ENCODE measurements at places on chromosomes 5 and 9.

DNA sequence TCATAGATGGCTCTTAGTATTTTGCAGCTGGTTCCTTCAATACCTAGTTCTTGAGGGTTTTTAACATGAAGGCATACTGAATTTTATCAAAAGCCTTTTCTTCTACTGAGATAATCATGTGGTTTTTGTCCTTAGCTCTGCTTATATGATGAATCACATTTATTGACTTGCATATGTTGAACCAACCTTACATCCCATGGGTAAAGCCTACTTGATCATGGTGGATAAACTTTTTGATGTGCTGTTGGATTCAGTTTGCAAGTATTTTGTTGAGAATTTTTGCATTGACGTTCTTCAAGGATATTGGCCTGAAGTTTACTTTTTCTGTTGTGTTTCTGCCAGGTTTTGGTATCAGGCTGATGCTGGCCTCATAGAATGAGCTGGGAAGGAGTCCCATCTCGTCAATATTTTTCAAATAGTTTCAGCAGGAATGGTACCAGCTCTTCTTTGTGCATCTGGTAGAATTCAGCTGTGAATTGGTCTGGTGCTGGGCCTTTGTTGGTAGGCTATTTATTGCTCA lies 49.7 kb downstream of the YIPF5 start:
- no peak for DNase-seq

GRCh38 chr9:5838884-5839571 lies 6.1 kb upstream of the ERMP1 start:
- peak; percentile 83 for DNase-seq

DNA sequence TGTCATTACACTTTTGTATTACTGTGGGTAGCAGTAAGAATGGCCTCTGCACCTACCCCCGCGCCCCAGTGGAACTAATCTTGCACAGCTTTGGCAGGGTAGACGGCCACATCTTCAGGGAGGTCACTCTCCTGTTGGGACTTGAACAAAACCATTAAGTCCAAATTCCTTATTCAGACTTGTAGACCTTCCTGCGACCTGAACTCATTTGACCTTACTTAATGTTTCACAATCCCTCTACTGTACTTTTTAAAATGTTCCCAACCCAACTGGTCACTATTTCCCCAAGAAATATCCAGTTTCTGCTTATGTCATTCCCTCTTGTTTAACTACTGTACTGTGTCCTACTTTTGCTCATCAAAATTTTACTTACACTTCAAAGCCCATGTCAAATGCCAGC lies 5.3 kb upstream of the FAM120AOS start:
- no peak for DNase-seq

DNA sequence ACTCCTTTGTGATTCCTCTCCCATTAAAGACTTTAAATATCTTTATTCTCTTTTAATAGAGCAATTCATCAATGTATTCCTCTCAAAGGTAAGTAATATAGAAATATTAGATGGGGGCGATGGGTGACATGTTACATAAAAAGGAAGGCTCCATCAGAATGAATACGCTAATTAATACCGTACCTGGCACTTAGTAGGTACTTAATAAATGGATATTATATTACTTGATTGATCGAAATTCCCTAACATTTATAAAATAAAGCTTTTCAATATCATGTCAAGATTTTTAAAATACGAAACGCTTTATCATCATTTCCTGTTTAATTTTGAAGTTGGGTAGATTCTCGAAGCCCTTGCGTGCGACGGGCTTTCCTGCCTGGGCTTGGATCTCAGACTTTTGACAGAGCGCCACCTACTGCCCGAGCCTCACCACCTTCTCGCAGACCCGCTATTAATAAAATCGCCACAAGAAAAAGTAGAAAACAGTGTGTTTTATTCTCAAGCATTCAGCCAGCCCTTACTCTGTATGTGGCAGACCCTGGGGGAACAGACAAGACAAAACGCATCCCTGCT lies 99.4 kb downstream of the C5orf15 start:
- peak; percentile 88 for DNase-seq

DNA sequence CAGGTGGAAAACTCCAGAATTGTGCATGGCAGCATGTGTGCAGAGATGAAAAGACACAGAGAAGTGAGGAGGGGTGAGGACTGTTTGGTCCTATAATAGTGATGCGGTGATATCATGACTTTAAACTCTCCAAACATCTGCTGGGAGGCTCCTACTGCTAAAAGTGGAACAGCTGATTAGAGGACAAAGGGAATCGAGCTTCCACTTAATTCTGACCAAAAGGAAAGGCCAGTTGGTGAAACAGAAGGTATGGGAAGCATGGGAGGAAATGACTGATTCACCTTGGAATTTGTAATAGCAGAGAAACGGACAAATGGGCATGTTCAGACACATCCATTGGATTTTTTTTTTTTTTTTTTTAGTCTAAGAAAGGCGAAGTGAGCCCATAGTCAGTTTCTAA lies 67.5 kb upstream of the MAMDC2 start:
- no peak for DNase-seq

- no peak for DNase-seq
Observed at GRCh38 chr5:51902512-51902911, 519.3 kb downstream of the ISL1 start.

GRCh38 chr5:139138809-139139208 lies 59.4 kb downstream of the SIL1 start:
- DNase-seq = peak; percentile 30

GRCh38 chr5:22780756-22781155 lies 72.4 kb downstream of the CDH12 start:
- no peak for DNase-seq

GRCh38 chr5:10580531-10581423 lies 16.9 kb downstream of the ANKRD33B start:
- no peak for DNase-seq

GRCh38 chr9:36802201-36802920 lies 229.7 kb downstream of the MELK start:
- no peak for DNase-seq

Measured in common myeloid progenitor, CD34-positive (primary cell).